ENCODE measurements at places on chromosomes 2 and 18. TPM values are rescaled to one million over a fixed set of nuclear protein-coding genes. Genes with fewer than 3 reads are reported as not detected.
A peak's percentile ranks its signal among the peaks of the same experiment; 100 is the strongest.

- H3K36me3 ChIP-seq, result no peaks in the 10 kb centered on the region
- no peaks in the 10 kb centered on the region for H3K4me1 ChIP-seq
- DNase-seq, result no peak
- no peak overlapping the region for H3K4me3 ChIP-seq
- H3K27me3 ChIP-seq, result no peaks in the 10 kb centered on the region
Observed at GRCh38 chr18:12295389-12296086, 12.5 kb upstream of the TUBB6 start.

ARPC2 gene
- 212 TPM for total RNA-seq

DNA sequence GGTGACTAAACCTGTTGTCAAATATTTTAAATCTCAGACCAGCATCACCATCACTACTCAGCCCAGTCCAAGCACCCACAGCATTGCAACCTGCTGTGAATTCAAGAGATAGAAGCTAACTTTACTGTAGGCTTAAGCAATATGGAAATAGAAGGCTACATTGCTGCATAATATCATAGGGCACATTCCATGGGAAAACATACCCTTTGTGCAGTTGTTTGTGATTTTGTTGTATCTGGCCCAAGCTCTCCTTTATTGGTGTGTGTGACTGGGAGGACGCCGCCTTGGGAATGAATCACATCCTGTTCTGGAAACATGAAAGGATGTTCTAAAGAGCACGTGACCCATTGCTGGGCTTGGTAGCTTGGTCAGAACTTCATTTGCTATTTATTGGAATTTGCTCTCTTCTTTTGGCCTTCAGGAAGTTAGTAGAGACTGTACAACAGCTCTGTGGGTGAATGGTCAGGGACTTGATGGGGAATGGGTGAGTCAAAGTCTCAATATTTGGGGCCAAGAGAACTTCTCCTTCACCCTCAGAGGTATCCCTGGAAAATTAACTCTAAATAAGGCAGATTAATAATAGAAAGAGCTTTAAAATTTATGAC lies 106.8 kb upstream of the SERPINE2 start:
- no peak overlapping the region for H3K4me3 ChIP-seq
- H3K4me1 ChIP-seq, result no peaks in the 10 kb centered on the region
- H3K27me3 ChIP-seq, result no peaks in the 10 kb centered on the region
- no peaks in the 10 kb centered on the region for H3K36me3 ChIP-seq
- DNase-seq, result no peak
- no peak overlapping the region for H3K27ac ChIP-seq

DAPL1 gene
- total RNA-seq, result not detected

DNA sequence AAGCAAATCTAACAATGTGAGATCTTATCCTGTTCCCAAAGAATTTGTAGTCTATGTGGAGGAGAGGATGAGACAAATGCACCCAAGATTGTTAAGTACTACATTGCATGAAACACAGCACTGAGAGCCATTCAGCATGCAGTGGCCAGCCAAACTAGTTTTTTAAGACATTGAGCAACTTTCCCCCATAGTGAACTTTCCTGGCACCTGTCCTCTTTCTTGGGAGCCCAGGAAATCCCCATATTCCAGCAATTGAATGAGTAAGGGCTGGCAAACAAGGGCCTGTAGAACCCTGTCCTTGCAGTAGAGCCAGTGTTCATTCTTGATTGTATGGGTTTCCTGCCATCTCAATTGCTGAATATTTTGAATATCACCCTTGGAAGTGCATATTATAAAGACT lies 58.8 kb upstream of the FIGN start:
- H3K27ac ChIP-seq, result no peak overlapping the region
- no peak overlapping the region for H3K4me3 ChIP-seq

DNA sequence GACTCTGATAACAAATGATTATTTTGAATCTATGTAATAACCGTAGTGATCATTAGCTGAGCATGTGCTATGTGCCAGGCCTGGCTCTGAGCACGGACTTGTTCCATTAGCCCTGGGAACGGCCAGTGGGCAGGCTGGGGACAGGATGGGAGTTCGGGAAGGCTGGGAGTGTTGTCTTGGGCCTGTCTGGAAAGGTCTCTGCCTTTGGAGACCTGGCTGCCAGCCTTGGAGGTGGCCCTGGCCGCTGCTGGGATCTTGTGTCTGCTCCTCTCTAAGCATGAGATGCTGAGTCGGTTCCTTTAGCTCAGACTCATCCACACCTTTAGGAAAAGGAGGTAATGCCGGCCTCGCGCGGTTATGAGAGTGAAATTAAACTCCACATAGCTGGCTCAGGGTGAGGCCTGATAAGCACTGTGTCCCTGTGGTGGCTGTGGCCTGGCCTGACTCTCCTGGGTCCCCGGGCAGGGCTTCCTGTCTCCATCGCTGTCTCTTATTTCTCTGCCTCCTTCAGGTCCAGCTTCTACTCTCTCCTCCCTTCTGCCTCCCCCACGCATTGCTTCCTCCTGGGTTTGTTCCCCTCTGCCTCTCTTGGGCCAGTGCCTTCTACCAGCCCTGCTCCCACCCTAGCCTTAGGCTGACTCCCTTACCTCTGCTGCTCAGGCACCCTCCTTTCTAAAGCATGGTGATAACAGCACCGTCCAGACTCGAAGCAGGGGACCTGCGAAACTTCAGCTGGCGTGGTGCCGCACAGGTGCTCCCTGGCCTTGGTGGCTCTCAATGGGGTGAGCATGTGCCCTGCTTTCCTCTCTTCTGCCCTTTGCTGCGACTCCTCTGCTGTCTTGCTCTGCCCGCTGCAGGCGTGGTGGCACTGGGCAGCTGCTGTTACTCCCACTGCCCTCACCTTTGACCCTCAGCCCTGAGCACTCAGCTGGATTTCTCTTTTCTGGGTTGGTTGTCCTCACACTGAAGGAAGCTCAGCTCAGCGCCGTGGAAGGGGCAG lies 41.8 kb downstream of the NCK2 start:
- no peak for DNase-seq
- no peak overlapping the region for H3K27ac ChIP-seq
- no peaks in the 10 kb centered on the region for H3K27me3 ChIP-seq
- no peak overlapping the region for H3K4me3 ChIP-seq
- H3K4me1 ChIP-seq, result peaks cover 10% of the 10 kb centered on the region

- no peak overlapping the region for H3K4me3 ChIP-seq
- no peaks in the 10 kb centered on the region for H3K4me1 ChIP-seq
- H3K27ac ChIP-seq, result peak overlapping the region; percentile 54
- DNase-seq, result no peak
Observed at GRCh38 chr2:48341551-48342133, 188.3 kb upstream of the STON1 start.

GRCh38 chr2:110866045-110866444 lies 133.7 kb downstream of the ACOXL start:
- no peaks in the 10 kb centered on the region for H3K4me1 ChIP-seq
- no peak for DNase-seq
- no peak overlapping the region for H3K4me3 ChIP-seq
- no peaks in the 10 kb centered on the region for H3K36me3 ChIP-seq
- H3K27ac ChIP-seq, result no peak overlapping the region

DNA sequence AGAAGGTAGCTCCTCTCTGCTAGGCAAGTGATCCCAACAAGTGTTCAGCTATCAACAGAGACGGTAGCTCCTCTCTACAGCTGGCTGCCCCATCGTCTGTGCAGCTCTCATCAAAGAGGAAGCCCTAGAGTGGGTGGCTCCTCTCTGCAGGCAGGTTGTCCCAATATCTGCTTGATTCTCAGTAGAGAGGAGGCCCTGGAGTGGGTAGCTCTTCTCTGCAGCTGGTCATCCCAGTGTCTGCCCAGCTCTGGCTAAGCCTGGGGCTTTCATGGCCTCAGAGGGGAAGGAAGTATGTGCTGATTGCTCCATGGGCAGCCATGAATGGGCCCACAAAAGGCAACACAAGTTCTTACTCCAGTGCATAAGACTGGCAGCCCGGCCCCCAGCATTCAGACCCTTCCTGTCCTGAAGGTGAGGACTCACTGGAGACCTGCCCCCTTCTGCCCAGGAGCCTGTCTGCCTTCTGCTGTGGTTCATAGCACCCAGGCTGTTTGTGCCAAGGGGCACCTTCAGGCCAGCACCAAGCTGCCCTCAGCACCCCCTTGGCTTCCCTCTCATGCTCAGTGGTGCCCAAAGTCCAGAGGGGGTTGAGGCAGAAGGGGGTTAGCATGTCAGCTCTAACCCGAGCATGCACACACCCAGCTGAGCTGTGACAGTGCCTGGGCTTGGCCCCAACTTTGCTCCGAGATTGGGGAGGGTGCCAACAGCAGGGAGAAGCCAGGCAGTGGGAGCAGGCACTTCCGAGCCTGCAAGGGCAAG lies 48.9 kb downstream of the CCDC68 start:
- no peak overlapping the region for H3K27ac ChIP-seq
- H3K27me3 ChIP-seq, result no peaks in the 10 kb centered on the region
- H3K36me3 ChIP-seq, result no peaks in the 10 kb centered on the region

DNA sequence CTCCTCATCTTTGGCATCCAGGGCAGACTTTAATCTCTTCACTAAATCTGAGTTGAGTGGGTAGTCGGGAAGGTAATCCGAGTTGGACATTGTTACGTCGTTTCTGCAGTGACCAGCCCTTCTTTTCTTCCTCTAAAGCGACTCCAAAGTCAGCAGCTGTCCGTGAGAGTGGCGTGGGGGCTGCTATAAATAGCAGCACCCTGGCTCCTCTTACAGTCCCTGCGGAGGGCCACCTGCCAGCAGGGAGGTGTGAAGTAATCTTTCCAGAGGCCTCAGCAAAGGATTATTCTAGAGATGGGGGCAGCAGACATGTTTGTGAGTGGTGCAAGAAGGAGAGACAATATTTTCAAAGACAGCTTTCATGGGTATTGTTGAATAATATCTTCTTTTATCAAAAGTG lies at the start of gene ASB18:
Gene ASB18 (minus strand): TSS at position 151 of the 400 bp plus-strand sequence. CDS start 61 bp downstream, at position 90.
- H3K27me3 ChIP-seq, result peaks cover 9% of the 10 kb centered on the region
- H3K4me3 ChIP-seq, result no peak within 1 kb of the TSS
- H3K36me3 ChIP-seq, result no peaks in the 10 kb centered on the region
- no peak for DNase-seq
- H3K4me1 ChIP-seq, result no peaks in the 10 kb centered on the region

DNA sequence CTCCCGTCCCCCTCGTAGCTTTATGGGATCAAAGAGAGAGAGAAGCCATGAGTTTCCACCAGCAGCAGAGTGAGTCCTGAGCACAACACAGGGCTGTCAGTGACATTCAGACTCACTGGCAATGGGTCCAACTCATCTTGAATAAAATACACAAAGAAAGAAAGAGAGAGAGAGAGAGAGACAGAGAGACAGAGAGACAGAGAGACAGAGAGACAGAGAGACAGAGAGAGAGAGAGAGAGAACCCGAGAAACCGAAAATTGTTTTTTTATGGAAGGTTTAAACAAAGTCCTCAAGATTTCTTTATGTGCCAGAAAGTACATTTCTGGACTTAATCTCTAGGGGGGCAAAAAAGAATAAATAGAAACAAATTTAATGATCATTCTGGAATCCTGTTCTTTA lies 11.5 kb upstream of the BCL2 start:
- no peak for DNase-seq
- no peak overlapping the region for H3K4me3 ChIP-seq
- no peaks in the 10 kb centered on the region for H3K27me3 ChIP-seq
- H3K4me1 ChIP-seq, result no peaks in the 10 kb centered on the region
- no peaks in the 10 kb centered on the region for H3K36me3 ChIP-seq

DNA sequence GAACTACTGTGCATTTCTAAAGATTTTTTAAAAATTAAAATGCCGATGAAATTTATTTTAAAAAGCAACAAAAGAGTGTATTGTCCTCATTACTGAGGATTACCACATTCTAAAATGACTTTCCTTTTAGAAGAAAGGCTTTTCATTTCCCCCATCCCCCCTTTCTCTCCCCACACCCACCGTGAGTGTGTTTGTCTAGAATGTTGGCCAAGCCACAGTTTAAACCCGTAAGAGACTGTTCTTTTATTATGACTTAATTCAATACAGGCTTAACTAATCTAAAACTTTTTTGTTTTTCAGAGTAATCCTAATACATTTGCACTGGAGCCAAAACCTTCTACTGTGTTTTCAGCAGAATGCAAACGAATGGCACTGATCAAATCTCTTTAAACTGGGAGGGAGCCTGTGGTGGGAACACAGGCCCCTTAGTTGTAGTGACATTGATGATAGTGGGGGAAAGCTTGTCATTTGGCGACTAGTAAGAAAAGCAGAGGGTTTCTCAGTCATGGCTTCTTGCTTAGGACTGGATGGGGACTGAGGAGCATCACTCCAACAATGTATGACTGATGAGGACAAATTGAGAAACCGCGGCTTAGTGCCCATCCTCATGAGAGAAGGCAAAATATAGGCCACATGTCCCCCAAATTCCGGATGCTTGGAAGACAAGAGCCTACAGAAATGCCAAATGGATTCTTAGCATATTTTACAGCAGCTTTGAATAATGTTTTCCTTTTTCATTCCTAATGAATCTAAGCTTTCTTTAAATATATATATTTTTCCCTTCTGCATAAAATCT lies 154.0 kb upstream of the SMIM21 start:
- no peaks in the 10 kb centered on the region for H3K4me1 ChIP-seq
- no peaks in the 10 kb centered on the region for H3K36me3 ChIP-seq
- no peak overlapping the region for H3K4me3 ChIP-seq

CCT4 gene
- total RNA-seq, result 119 TPM

- H3K36me3 ChIP-seq, result no peaks in the 10 kb centered on the region
- H3K4me1 ChIP-seq, result no peaks in the 10 kb centered on the region
- no peak for DNase-seq
- no peaks in the 10 kb centered on the region for H3K27me3 ChIP-seq
Observed at GRCh38 chr2:226623587-226624368, 175.8 kb downstream of the IRS1 start.

DNA sequence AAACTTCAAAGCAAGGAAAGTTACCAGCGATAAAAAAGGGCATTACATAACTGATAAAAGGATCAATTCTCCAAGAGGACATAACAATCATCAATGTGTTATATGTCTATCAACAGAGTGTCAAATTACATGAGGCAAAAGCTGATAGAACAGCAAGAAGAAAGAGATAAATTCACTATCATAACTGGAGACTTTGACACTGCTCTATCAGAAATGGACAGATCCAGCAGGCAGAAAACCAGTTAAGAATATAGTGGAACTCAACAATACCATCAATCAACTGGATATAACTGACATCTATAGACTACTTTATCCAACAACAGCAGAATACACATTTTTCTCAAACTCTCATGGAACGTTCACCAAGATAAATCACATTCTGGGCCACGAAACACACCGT lies 65.0 kb downstream of the ROCK2 start:
- no peaks in the 10 kb centered on the region for H3K4me1 ChIP-seq
- no peak for DNase-seq
- no peak overlapping the region for H3K27ac ChIP-seq
- H3K27me3 ChIP-seq, result no peaks in the 10 kb centered on the region
- no peak overlapping the region for H3K4me3 ChIP-seq
- H3K36me3 ChIP-seq, result no peaks in the 10 kb centered on the region

ABCB11 gene
- under 0.01 TPM for total RNA-seq

GRCh38 chr18:75433098-75433497 lies 5.6 kb upstream of the SMIM21 start:
- no peaks in the 10 kb centered on the region for H3K4me1 ChIP-seq
- H3K27ac ChIP-seq, result no peak overlapping the region
- no peak overlapping the region for H3K4me3 ChIP-seq

- no peaks in the 10 kb centered on the region for H3K27me3 ChIP-seq
- H3K27ac ChIP-seq, result peak overlapping the region; percentile 38
- H3K36me3 ChIP-seq, result no peaks in the 10 kb centered on the region
- DNase-seq, result no peak
- no peak overlapping the region for H3K4me3 ChIP-seq
- no peaks in the 10 kb centered on the region for H3K4me1 ChIP-seq
Observed at GRCh38 chr2:112680666-112681101, 34.9 kb downstream of the SLC20A1 start.

YPEL5 gene
- 90.8 TPM for total RNA-seq

NTSR2 gene
- total RNA-seq, result not detected

- H3K4me3 ChIP-seq, result no peak overlapping the region
- H3K36me3 ChIP-seq, result no peaks in the 10 kb centered on the region
- DNase-seq, result no peak
- H3K4me1 ChIP-seq, result peaks cover 5% of the 10 kb centered on the region
- H3K27ac ChIP-seq, result no peak overlapping the region
Observed at GRCh38 chr2:96824079-96824870, 8.2 kb downstream of the CNNM3 start.
